ENCODE measurements at places on chromosomes 3 and 15.

- DNase-seq = no peak
These were observed 6.3 kb upstream of the EIF5A2 start for GRCh38 chr3:170914690-170915089.

DNA sequence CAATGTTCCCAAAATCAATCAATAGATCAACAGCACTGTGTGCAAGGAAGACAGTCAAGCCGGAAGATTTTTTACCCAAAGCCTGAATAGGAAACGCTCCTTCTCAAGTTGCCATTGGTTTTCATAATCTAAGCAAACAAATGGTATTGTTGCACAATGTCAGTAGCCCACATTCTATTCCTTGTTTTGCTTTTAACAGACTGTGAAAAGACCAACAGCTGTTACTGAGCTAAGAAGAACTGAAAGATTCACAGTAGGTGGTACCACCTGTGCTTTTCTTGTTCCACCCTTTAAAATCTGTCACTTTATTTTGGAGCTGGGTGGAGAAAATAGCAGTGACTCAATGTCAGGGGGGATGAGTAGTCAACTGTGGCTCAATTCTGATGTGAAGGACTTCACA lies 357.5 kb upstream of the CADM2 start:
- DNase-seq = no peak

DNA sequence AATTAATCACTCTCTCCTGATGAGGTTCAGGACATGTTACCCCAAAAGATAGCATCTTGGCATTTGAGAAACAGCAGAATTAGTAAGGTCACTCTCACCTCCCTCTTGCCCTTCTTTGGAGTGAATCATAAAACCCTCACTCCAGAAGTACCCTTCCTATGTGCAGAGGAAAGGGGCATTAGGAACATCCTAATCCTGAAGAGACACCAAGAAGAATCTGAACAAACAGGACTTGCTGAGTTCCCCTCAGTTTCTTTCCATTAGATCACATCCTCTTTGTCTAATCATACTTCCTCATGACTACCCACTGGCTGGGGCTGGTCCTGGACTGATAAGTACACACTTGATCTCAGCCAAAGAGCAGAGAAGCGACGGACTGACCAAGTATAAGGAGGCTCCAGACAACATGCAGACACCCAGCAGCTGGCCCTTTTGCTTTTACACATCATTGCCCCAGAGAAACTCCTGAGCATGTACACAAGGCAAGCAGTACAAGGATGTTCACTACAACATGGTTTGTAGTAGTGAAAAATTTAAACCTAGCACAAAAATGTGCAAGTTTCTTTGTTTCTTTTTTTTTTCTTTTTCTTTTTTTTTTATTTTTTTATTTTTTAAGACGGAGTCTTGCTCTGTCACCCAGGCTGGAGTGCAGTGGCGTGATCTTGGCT lies 15.0 kb upstream of the TM6SF1 start:
- DNase-seq = no peak

GRCh38 chr3:16392717-16393116 lies 120.8 kb downstream of the RFTN1 start:
- DNase-seq = no peak

- no peak for DNase-seq
These were observed 151.1 kb upstream of the PRR20G start for GRCh38 chr3:127438951-127439350.

DNA sequence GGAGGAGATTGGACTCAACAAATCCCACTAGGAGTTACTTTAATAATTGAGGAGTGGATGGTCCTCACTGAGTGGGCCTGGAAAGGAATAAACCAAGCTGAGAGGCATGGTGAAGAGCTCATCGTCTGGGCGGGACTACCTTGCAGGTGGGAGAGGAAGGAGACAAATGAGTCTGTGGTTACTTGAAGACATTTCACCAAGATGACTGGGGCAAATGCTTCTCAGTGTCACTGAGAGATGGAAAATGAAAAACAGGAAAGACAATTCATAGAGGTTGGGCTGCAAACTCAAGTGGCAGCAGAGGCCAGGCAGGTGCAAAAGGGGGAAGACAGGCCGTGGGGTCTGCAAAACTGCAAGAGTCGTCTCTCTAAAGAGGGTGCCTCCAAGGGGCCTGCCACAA lies 1.5 kb upstream of the ARHGAP31 start:
- DNase-seq = no peak

- no peak for DNase-seq
These were observed 163.3 kb downstream of the MEX3B start for GRCh38 chr15:81882504-81882903.

GRCh38 chr3:138062626-138063025 lies 52.7 kb downstream of the CLDN18 start:
- DNase-seq = no peak

DNA sequence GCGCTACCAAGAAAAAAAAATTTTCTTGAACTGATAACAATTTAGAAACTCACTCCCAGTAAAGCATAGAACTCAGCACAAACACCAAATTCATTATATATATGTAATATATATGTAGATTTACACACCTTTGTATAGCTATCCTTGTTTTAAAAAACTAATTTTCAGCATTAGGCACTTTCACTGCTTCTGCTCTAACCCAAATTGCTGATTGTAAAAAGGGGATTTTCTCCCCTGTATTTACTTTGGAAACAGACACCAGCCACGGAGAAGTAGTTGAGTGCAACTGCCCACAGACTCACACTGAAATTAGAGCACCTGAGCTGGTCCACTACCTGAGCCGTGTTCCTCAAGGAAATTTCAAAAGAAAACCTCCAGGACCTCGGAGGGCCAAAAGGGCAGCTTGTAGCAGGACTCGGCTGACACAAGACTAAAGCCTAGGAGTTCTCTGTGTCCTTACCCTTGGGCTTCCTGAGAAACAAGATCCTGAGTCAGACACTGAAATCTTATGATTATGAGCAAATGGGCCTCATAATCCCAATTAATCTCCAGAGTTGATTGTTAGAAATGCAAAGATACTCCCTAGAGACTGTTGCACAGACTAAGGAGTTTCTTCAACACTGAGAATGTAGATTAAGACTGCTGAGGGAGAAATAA lies 106.0 kb downstream of the TNIK start:
- DNase-seq = no peak

- DNase-seq = no peak
These were observed 5.7 kb downstream of the ARRDC4 start for GRCh38 chr15:97966246-97966645.

- DNase-seq = no peak
These were observed 32.7 kb downstream of the FEM1B start for GRCh38 chr15:68310178-68310803.

DNA sequence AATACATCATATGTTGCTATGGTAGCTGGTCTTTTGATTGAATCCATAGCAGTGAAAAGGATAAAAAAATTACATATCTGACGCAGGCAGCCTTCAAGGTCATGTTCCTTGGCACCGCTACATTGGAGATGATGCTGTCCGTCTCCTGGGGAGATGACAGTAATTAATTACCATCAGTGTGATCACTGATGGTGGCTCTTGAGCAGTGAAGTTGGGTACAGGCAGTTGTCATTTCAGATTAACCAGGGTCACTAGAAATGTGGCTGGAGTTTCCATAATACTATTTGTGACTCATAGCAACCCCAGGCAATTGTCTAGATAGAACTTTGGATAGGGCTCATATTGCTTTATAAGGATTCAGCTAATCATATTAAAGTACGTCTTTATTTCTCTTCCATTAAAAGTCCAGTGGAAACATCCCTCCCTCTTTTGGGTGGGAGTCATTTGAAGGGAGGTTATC lies 136.3 kb downstream of the THSD4 start:
- no peak for DNase-seq

GRCh38 chr3:29936766-29937165 lies 655.9 kb downstream of the RBMS3 start:
- no peak for DNase-seq

GRCh38 chr3:118075873-118076272 lies 958.8 kb downstream of the IGSF11 start:
- no peak for DNase-seq
